Common myeloid progenitor, CD34-positive (primary cell): ENCODE measurements at places on chromosomes 16 and 17.
A peak's percentile ranks its signal among the peaks of the same experiment; 100 is the strongest.

DNA sequence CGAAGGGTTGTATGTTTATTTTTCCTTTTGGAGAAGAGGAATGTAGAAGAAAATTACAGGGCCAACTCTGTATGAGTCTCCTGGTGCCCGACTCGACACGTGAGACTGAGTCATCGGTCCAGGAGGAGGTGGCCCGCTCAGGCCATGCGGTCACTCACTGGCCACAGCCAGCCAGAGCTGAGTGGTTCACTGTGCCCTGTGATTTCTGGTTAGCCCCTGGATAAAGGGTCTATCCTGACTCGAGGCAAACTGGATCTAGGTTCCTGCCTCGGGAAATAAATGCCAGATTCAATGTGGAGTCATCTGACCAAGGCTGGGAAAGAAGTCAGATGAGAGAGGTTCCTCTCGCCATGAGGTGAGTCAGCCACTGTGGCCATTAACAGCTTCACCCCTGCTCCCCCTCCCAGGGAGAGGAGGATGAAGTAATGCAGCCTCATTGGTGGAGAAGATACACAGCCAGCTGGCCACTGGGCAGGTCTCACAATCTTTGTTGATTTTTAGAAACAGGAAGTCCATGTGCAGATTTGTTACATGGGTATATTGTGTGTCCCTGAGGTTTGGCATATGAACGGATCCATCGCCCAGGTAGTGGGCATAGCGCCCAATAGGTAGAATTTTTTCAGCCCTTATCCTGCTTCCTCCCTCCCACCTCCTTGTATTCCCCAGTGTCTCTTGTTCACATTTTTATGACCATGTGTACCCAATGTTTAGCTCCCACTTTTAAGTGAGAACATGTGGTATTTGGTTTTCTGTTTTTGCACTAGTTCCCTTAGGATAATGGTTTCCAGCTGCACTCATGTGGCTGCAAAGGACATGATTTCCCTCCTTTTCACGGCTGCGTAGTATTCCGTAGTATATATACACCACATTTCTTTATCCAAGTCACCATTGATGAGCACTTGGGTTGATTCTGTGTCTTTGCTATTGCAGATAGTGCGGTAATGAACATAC is 21.7 kb upstream of the USP36 start:
- no peak for DNase-seq

DNA sequence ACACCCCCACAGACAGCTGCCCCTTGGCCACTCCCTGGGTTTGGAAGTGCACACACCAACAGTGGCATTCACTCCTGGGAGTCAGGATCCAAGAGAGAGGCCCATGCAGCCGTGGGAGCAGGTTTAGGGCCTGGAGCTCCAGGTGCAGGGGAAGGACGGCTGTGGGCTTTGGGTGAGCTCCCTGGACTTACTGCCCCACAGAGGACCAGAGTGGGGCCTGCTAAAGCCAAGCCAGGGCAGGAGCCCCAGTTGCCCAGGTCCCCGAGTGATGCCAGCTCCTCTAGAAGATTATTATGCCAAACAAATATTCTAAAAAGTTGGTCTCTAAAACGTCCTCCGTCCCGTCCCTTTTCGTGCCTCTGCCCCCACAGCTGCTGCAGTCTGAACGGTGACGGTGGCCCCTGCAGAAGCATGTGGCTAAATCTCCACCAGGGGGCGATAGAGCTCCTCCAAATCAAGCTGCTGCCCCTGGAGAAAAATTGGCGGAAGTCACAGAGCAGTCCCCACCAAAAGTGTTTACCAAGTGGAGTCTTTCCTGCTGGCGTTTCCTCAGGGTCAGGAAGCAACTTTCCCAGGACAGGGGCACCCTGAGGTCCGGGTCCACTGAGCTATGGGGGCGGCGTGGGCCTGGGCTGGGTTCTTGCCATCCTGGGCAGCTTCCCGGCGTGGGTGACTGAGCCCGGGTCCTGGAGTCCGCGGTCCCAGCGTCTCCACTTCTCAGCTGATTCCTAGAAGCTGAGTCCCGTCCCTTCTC is 4.2 kb downstream of the ARMC7 start:
- peak; percentile 94 for DNase-seq

GRCh38 chr16:2195322-2196161 is 863 bp downstream of the CASKIN1 start:
- peak; percentile 18 for DNase-seq

- no peak for DNase-seq
Measured at GRCh38 chr16:67987460-67988160, 7.3 kb upstream of the DPEP3 start.

GRCh38 chr17:58658804-58659713 is 32.8 kb downstream of the TEX14 start:
- peak; percentile 97 for DNase-seq

DNA sequence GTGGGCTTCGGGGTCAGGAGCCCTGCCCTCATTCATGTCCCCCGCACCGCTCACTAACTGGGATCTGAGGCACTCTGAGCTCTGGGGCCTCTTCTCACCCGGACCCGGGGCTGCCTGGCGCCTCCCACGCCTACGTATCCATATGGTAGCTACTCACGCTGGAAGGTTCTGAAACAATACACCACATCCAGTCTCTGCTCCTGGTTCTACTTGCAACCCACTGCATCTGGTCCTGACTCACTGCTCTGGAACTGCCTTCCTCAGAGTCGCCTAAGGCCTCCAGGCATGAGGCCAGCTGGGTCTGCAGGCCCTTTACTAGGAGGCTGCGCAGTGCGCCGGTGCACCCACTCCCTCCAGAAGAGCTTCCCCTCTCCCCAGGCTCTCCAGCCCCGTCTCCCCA is 18.1 kb downstream of the USP36 start:
- no peak for DNase-seq

DNA sequence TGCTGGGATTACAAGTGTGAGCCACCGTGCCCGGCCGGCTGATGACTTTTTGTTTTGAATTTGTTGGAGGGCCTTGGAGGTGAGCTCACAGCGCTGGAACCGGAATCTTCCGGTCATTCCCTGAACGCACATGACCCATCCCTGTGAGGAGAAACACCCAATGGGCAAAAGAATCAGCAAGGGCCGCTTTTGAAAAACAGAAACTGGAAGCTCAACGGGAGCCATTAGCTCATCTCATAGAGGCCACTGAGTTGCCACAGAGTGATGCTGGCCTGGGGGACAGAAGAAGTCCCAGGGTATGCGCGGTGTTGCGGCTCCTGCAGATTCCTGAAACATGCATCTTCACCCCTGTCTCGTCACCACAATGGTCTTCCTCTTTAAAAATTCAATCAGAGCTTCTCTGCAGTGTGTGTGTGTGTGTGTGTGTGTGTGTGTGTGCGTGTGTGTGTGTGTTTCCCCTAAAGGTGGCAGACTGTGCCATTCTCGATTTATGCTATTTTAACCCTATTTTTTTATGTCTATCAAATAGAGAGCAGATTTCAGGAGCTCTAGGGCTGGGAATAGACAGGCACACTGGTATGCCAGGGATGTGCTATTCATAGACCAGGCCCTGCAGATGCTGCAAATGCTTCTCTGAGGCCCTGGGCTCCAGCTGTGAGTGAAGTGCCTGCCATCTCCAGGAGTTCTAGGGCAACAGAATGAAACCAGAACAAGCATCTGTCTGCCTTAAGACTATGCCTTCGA is 68.3 kb downstream of the MARCHF10 start:
- DNase-seq: no peak
